ENCODE measurements at places on chromosomes 4 and X. TPM values are rescaled to one million over a fixed set of nuclear protein-coding genes. Genes with fewer than 3 reads are reported as not detected.

MSANTD1 gene
- total RNA-seq: 0.54 TPM

RBMXL3 gene
- not detected for total RNA-seq

HMGN5 gene
- total RNA-seq: 1.3 TPM

TEC gene
- 7.4 TPM for total RNA-seq

HPGD gene
- 2.2 TPM for total RNA-seq

MTCP1 gene
- 17.3 TPM for total RNA-seq

DMRTC1 gene
- total RNA-seq: not detected

RHOXF1 gene
- total RNA-seq: 2.6 TPM

PITX2 gene
- not detected for total RNA-seq

GRCh38 chr4:7358100-7358735, 76.5 kb downstream of the PSAPL1 start:
- DNase-seq: no peak

GRCh38 chrX:43718081-43718480, 62.0 kb downstream of the MAOA start:
- DNase-seq: no peak

DNA sequence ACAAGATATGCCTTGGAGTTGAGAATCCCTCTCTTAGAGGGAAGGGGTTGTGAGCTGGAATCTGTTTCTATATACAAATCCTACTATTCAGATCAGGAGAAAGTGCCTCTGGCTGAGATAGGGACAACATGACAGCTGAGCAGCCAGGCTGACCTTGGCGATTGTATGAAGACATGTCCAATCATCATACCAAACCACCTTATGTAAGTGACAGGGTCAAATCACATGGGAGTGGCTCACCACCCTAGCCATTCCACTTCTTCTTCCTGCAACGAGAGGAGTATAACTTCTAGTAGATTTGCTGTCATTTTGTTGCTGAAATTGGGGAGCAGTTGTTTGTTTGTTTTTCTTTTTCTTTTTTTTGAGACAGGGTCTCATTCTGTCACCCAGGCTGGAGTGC, 48.3 kb upstream of the TMEM150C start:
- DNase-seq: no peak

GRCh38 chr4:183755596-183755995, 96.5 kb downstream of the TRAPPC11 start:
- no peak for DNase-seq

DNA sequence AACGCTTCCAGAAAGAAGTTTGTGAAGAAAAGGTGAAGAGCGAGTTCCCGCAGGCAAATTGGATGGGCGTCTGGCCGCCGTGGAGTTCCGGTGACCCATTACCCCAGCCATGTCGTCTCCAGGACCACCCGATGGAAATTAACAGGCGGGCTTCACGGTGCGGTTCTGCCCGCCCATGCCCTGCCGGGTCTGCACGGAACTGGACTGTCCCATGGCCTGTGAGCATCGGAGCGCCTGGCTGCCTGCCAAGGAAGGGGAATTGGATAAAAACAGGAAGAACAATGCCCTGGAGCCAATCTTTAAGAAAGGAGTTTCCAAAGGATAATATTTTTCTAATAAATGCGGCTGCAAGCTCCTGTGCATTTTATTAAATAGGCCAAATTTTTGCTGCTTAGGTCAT, 319.8 kb upstream of the SLC7A11 start:
- DNase-seq: no peak

DNA sequence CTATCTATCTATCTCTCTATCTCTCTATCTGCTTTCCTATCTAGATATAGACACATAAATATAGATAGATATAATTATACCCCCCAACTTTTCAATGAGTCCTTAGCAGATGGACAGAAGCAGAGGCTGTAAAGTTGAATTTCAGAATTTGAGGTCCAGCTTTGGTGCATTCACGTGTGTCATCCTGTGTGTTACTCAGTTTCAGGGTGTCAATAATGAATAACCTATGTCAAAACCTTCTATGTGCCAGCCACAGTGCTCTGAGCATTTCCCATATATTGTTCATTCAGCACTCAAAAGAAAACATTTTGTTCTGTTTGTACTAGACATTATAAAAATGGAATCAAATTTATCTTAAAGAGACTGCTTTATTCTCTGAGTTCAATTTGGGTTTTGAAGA, 310.0 kb downstream of the ARHGAP24 start:
- no peak for DNase-seq

DNA sequence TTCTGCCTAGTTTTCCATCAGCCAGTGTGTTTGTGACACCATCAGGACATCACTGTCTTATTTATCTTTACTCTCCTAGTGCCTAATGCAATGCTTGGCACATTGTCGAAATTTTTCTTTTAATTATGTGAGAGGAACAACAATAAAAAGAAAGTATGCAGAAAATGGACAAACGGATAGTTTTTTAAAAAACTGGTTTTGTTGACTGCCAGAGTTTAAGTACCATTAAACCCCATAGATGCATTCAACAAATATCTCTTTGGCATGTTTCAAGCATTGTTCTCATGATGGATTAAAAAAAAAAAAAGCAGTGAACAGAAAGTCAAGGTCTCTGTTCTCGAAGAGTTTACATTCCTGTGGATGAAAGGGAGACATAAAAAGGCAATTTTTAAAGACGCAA, 398.4 kb downstream of the PPP3CA start:
- DNase-seq: no peak

DNA sequence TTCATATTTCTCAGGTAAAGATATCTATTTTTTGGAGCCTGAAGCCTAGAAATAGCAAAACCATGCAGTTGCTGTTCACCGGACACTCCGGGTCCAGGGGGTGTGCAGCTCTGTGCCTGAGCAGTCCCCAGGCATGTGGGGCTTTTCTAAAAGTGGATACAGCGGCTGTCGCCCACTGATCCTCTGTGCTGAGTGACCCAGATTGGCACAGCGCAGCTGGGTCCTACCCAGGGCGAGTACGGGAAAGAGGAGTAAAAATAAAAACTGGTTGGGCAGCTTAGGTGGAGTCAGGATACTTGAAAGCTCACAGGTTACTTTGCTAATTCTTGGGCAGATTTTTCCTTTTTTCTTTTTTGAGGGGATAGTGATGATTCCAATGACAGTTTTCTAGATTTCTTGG, 118.8 kb downstream of the UCHL1 start:
- no peak for DNase-seq

DNA sequence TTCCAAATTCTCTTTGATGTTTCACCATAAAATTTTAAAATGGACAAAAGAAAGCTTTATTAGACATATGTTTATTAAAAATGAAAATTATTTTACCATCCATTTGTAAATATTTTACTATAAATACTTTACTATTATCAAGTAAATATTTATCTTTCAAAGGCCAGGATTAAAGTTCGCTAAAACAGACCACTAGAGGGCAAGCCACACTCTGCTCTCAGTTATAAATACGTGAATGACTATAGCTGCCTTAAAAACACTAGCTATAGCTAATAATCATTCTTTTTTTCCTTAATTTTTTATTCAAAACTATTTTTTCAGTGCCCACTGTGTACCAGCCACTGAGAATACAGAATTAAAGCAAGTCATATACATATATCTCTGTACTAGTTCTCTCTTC, 38.6 kb downstream of the UNC5C start:
- DNase-seq: no peak

DNA sequence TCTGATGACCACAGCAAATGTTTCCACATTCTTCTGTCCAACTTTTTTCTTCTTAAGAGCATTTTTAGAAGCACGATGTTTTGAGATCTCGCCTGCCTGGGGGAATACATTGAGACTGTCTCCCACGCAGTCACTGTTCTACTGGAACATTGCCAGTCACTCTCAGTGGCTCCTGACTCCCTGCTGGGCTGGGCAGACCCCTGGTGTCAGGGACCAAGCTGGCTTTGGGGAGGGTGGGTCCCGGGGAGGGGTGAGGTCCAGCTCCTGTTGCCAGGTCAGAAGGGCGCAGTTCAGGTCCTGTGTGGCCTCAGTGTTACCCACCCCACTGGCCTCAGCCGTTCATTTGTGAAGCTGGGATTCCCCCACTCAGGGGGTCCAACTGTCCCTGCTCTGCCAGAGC, 18.9 kb upstream of the ABLIM2 start:
- DNase-seq: no peak

- no peak for DNase-seq
These were observed 51.2 kb downstream of the OR13H1 start for GRCh38 chrX:131595120-131595519.

GRCh38 chr4:4643306-4643705, 101.5 kb upstream of the STX18 start:
- no peak for DNase-seq

GRCh38 chrX:11406109-11406765, 113.0 kb downstream of the AMELX start:
- DNase-seq: no peak

DNA sequence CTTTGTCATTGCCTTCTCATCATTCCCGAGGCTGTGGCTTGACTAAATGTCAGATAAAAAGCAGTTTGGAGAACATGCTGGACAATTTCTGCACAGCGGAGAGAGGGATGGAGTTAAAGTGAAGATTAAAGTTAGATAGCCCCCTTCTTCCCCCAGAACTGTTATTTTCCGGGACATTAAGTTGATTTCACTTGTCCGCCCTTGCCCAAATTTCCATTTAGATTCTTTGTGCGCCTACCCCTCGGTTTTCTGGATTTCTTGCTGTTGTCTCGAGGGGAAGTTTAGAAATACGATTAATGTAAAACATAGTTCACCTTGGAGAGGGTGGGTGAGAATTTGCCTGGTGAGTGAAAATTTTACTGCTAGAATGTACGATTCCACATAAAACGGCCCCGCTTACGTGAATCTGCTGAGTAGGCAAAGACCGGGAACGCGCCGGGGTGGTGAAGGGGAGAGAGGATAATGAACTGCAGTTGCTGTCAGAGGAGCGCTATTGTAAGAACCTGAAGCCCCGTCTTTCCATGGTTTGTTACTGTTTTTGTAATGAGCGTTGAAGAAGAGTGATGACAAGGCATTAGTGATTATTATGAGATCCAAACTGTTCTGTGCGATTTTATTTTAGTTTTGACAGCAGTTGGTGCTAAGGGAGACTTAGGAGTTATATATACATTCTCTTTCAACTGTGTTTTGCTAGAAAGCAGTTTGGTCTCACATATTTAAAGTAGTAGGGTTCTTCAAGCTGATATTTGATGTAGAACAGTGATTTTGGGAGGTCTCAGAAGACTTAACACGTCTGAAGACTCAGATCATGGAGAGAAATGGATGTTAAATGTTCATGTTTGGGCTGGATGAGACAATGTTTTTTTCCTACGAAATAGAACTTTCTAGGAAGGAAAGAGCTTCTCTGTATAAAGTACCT, 73.0 kb downstream of the AFF1 start:
- peak; percentile 60 for DNase-seq

- no peak for DNase-seq
These were observed 87.0 kb downstream of the PHOX2B start for GRCh38 chr4:41661442-41662076.

- DNase-seq: no peak
These were observed 13.8 kb upstream of the CDKL2 start for GRCh38 chr4:75644095-75644494.

DNA sequence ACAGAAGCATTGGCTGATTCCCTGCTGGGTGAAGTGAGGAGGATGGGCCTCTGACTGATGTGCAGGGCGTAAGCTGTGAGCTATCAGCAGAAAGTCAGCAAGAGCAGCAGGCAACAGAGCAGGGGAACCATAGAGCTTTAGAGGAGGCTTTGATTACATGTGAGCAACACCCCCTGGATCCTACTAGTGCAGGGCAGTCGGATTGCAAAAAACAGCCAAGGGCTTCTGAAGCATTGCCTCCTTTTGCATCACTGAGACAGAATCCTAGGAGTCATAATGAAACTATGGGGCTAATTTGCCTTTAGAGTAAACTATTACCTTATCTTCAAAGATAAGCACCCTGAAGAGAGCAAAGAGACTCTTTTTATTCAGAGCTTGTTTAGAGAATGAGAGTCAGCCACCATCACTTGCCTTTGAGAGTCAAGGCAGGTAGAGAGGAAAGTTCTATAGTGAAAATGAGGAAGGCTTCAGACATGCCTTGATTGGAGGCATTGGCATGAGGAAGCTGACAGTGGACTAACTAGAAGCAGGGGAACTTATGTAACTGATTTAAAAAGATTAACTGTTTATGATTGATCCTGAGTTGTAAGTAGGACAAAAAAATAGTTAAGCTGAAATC, 420.3 kb downstream of the PDHA2 start:
- DNase-seq: no peak

GRCh38 chr4:137394018-137394417, 138.3 kb downstream of the PCDH18 start:
- DNase-seq: no peak

DNA sequence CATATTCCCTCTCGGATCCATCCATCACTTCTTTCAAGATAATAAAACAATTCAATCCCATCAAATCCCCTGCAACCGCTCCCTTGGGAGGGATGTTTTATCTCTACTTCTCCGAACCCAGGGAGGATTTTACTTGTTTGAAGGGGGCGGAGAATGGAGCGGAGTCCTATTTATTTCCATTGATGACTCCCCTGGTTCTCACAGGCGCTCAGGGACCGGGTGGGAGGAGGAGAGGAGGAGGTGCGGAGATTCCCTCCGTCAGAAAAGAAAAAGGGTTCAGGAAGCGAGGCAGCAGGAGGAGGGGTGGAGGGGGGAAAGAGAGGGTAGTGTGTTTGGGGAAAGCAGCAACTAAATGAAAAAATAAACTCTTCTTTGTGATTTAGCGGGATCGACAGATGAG, 2.1 kb downstream of the NDNF start:
- DNase-seq: no peak

DNA sequence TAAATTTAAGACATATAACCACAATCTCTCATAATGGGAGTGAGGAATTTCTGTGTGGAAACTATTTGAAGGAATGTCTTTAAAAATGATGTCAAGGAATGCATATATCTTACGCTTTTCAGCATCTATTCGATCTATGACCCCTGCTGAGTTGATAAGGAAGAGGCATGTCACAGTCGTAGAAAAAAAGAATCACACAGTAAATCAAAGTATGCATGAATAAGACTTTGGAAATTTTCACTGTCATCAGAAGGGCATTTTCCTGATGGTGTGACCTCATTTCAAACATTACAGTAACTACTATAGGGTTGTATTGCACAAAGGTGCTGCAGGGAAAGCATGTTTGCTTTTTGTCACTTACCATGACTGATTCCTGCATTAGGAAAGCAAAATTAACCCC, 41.5 kb downstream of the REELD1 start:
- no peak for DNase-seq

GRCh38 chr4:124713185-124713592, 657 bp upstream of the ANKRD50 start:
- peak; percentile 36 for DNase-seq

GRCh38 chr4:137389911-137390520, 142.3 kb downstream of the PCDH18 start:
- DNase-seq: no peak

- no peak for DNase-seq
These were observed 39.1 kb upstream of the NPFFR2 start for GRCh38 chr4:71992571-71993312.

Measured in natural killer cell (primary cell).